ENCODE measurements at places on chromosomes 11 and 22.

- no peak for DNase-seq
Measured at GRCh38 chr11:113199866-113200265, 114.5 kb upstream of the TTC12 start.

DNA sequence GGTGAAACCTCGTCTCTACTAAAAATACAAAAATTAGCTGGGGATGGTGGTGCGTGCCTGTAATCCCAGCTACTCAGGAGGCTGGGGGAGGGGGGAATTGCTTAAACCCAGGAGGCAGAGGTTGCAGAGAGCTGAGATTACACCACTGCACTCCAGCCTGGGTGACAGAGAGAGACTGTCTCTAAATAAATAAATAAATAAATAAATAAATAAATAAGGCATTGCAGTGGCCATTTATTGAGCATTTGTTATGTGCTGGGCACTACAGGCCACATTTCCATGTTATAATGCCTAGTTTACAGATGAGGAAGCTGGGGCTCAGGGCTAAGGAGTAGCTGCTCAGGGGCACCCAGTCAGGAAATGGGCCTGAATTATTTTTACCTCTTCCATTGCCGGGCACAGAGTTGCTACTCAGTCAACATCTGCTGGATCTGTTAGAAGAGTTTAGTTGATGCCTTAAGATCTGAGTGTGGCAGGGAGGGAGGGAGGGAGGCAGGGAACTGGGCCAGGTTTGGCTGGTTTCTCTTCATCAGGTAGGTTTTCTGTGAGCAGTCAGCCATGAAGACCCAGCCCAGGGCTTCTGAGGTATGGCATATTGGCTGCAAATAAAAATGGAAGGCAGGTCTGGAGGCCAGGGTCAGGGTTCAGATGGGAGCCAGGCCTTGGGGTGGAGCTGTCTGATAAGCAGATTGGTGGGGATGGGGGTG is 5.6 kb downstream of the PVALB start:
- DNase-seq = no peak

GRCh38 chr22:31329029-31329428 is 17.1 kb downstream of the PATZ1 start:
- DNase-seq = peak; percentile 76

- peak; percentile 32 for DNase-seq
Measured at GRCh38 chr22:41992496-41992895, 6.1 kb upstream of the WBP2NL start.

GRCh38 chr11:75369560-75370255 is 18.2 kb upstream of the ARRB1 start:
- peak; percentile 44 for DNase-seq

GRCh38 chr11:68050371-68050841 is 11.6 kb downstream of the TCIRG1 start:
- DNase-seq = no peak

DNA sequence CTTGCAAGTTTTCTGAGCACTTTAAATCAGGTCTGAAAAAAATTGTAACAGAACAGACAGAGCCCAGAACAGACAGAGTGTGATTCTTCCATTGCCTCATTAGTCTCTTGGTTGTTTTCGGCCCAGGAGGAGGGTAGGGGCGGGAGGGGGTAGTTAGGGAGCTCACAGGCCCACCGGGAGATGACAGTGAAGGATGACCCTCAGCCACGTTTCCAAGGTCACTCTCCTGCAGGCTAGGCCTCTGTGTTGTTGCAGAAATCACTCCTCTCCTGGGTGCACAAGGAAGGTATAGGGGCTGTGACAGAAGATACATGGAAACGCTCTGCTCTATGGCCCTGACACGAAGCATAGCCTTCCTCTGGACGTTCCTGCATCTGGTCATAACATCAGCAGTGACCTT is 69.3 kb downstream of the ABTB2 start:
- DNase-seq = no peak

- DNase-seq = no peak
Measured at GRCh38 chr22:25997886-25998775, 171.1 kb upstream of the SEZ6L start.

DNA sequence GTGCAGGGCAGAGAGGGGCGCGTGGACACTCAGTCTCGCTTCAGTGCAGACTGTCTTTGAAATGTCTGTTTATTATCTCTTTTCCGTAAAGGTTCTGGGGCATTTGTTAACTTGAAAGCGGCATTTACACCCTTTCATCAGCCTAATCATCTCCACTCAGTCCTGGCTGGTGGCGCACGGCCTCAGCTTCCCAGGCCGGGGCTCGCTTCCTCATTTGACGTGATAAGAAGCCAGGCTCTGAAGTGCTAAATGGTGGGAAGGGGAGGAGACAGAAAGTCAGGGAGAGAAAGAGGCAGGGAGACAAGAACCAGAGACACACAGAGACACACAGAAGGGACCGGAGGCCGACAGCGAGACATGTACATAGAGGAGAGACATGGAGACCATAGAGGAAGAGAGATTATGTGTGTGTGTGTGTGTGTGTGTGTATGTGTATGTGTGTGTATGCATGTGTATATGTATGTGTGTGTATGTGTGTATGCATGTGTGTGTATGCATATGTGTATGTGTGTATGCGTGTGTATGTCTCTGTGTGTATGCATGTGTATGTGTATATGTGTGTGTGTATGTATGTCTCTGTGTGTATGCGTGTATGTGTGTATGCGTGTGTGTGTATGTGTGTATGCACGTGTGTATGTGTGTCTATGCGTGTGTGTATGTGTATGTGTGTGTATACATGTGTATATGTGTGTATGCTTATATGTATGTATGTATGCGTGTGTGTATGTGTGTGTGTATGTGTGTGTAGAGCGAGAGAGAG is 101.5 kb downstream of the ST3GAL4 start:
- no peak for DNase-seq

- no peak for DNase-seq
Measured at GRCh38 chr11:62071408-62071807, 52.4 kb upstream of the INCENP start.

DNA sequence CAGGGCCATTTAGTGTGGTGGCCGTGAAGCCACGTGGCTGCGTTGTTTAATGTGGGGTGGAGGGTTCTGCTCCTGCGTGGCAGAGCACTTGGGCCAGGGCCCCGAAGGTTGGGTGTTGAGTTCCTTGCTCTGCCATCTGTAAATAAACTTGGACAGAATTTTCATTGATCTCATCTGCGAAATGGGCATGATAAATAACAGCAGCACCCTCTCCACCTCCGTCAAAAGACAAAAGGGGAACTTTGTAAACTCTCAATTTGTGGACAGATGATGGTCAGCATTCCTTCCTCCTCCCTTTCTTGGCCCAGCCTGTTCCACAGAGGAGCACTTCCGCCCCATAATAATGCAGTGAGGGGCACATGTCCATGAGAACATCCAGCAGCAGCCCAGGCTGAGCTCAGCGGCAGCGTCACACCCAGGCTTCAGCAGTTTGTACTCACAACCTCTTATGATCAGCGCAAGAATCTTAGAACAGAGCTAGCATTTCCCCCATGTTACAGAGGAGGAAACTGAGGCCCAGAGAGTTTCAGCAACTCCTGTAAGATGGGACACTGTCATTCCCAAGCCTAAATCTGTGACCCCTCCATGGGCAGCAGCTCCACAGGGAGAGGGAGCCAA is 874.5 kb downstream of the BRD1 start:
- peak; percentile 71 for DNase-seq

Data from posterior vena cava (tissue), 2 donors.